ENCODE measurements at places on chromosomes 5 and 9.

GRCh38 chr9:96193236-96193755 lies 108.7 kb downstream of the HSD17B3 start:
- no peak for DNase-seq

DNA sequence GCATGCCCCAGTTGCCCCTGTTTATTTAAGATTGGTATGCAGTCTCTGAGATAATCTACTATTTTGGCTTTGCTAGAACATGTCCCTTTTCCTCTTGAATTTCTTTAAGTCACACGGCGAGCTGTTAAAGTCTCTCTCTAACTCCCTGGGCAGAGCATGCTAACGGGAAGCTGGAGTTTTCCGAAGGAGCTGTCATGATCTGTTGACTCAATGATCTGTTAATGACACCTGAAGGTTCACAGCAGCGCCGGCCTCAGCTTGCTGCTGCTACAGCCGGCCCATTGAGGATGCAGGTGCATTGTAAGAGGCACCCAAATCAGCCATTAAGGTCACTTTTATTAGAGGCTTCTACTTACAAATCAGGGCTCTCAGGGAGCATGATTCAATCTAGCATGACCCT lies 1203.4 kb downstream of the MAT2B start:
- no peak for DNase-seq

GRCh38 chr9:458590-458989 lies 243.9 kb downstream of the DOCK8 start:
- no peak for DNase-seq

GRCh38 chr9:91777292-91777830 lies 172.7 kb downstream of the ROR2 start:
- DNase-seq: no peak

DNA sequence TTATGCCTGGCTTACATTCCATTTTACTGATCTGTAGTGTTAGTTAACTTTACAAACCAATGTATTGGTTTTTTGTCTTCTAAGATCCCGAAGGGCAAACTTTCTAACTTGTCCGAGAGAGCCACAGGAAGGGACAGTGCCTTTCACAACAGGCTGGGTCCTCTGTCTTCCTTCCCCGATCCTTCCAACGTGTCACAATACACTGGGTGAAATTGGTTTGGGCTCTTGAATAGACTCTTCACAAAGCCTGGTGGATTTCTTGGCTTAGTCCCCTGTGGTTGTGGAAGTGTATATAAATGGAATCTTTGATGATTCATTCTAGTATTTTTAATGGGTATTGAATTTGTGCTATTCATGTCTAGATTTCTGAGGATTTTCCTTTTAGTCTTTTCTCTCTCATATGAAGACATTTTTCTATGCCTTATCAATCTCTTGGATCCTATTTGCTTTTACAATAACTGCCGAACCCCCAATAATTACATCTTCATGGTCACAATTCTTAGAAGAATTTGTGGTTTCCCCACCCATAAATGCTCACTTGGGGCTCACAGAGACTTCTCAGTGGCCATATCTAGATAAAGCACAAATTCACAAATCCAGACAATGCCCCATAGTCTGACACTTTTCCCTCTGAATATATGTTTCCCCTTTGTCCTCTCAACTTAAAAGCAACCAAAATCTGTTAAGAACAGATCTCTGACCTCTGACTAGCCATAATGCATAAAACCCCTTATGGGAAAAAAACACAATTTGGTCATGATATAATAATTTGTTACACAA lies 107.7 kb downstream of the MTRR start:
- no peak for DNase-seq

- DNase-seq: no peak
These were observed 22.6 kb downstream of the SEMA5A start for GRCh38 chr5:9523090-9523823.

GRCh38 chr9:87685871-87686519 lies 39.9 kb upstream of the CTSL start:
- DNase-seq: no peak

- DNase-seq: no peak
These were observed 11.3 kb downstream of the STOM start for GRCh38 chr9:121358751-121359150.

GRCh38 chr9:84953797-84954705 lies 284.5 kb downstream of the NTRK2 start:
- DNase-seq: no peak

DNA sequence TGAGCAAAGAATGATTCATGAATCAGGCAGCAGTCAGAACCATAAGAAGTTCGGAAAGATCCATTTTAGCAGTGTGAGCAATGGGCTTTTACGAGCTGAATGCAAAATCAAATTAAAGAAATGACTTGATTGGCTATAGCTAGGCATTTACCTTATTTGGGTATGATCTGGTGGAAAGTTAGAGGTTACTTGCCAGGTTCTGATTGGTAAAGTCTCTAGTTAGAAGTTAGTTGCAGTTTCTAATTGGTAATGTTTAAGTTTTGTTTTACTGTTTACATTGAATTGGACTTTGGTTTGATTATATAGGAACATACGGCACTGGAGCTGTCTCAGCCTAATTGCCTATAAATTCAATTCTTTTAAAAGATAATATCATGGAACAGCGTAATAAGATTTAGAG lies 97.9 kb downstream of the ITGA1 start:
- no peak for DNase-seq

DNA sequence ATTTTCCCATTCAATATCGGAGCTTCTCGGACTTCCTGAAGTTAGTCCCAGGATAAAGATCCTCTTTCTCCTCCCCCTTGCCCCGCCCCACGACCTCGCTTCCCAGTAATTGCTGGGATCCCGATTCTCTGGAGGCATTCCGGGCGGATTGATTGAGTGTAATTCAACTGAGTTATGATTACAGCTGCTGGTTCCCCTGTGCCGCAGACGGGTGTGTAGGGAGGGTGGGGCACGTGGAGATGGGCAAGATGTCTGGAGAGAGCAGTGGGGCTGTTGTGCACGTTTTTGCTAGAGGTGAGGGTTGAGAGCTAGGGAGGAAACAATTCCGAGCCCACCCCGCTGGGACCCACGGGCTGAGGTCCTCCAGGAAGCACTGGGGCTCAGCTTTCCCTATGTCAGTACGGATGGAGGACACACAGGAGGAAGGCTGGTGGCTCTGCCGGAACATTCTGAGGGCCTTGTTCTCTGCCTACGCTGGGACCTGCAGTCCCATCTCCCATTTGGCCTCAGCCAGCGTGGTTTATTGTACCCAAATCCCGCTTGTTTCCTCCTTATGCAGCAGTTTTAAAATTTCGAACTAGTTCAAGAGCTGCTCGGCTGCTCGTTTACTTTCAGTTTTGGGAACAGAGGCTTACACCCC lies 2.4 kb upstream of the DMRT2 start:
- no peak for DNase-seq

GRCh38 chr5:169507051-169507450 lies 76.5 kb upstream of the SPDL1 start:
- DNase-seq: no peak

DNA sequence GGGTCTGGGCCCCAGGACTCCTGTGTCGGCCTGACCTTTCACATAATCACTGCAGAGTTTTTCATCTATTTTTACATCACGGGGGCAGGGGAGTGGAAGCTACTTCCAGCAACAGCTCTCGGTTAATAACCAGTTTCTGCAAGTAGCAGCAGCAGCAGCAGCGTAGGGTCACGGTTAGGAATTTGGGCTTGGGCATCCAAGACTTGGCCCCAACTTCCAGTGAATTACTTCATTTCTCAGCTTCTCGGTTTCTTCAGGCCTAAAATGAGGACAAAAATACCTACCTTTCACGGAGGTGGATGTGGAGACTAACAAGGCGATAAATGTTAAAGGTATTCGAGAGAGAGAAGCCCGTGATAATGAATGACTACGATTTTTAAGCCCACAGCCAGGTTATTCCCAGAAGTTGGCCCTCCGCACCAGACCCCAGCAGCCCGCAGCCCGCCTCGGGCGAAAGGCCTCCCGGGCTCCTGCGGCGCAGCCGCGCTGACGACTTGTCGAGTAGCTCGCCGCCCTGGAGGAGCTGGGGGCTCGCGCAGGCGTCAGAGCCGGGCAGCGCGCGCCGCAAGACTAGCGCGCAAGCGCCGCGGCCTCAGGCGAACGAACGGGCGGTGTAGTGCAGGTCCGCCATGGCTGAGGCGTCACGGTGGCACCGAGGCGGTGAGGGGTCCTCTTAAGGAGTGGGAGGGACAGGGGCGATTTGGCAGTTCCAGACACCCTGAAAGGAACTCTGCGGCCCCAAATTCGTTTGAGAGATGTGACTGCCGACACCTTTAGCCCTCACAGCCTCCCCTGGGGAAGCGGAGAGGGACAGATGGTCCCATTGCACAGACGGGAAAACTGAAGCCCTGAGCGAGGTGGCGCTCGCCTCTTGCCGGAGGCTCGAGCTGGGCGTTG lies at the start of gene PKD2L2:
Gene PKD2L2, plus strand, starts transcription at position 595 of the 897 bp plus-strand sequence. Its CDS starts 35 bp downstream, at position 630.
- peak; percentile 26 for DNase-seq

GRCh38 chr5:135831851-135832555 lies 2.5 kb upstream of the SLC25A48 start:
- no peak for DNase-seq

DNA sequence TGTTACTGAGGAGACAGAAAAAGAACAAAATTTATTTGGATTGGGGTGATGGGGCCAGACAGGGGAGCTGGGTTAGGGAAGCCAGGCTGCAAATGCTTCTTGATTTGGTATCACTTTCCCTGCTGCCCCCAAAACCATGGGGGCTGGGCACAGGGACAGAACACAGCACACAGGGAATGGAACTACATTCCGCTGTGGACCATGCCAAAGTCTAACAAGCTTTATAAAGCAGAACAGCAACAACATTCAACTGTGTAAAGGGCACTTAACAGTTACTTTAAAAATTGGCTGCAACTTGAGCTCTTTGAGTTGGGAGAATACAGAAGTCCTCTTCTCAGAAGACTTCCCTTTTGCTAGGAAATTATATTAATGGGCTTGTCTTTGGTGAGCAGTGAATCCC lies 23.8 kb downstream of the C5orf58 start:
- no peak for DNase-seq

- no peak for DNase-seq
These were observed 626.5 kb downstream of the DMRTA1 start for GRCh38 chr9:23073136-23073535.

DNA sequence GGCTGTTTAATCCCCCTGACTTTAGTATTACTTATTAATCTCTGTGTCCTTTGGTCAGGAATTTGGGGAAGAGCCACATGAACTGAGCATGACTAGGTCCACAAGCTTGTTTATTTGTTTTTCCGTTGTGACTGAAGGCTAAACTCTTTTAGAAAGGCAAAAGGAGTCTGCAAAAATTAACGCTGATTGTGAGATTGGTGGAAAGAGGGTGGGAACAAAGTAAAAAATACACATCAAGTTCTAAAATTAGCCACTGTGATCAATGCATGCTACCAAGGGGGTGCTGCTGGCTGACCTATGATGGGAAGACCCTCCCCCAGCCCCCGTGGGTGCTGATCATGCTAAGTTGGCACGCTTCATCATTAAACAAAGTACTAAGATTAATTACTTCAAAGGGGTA lies 356.8 kb downstream of the ADGRV1 start:
- no peak for DNase-seq

DNA sequence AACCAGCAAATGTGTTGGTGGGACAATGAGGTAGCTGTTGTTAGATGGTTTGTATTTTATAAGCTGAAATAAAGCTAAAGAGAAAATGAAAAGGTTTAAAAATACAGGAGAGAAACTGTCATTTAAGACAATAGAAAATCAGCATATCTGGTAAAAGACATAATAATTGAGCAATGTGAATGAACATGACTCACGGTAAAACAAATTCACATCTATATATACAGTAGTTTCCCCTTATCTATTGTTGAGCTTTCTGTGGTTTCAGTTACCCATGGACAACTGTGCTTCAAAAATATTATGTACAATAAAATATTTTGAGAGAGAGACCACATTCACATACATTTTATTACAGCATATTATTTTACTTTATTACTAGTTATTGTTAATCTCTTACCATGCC lies 1649.8 kb downstream of the EFNA5 start:
- no peak for DNase-seq

DNA sequence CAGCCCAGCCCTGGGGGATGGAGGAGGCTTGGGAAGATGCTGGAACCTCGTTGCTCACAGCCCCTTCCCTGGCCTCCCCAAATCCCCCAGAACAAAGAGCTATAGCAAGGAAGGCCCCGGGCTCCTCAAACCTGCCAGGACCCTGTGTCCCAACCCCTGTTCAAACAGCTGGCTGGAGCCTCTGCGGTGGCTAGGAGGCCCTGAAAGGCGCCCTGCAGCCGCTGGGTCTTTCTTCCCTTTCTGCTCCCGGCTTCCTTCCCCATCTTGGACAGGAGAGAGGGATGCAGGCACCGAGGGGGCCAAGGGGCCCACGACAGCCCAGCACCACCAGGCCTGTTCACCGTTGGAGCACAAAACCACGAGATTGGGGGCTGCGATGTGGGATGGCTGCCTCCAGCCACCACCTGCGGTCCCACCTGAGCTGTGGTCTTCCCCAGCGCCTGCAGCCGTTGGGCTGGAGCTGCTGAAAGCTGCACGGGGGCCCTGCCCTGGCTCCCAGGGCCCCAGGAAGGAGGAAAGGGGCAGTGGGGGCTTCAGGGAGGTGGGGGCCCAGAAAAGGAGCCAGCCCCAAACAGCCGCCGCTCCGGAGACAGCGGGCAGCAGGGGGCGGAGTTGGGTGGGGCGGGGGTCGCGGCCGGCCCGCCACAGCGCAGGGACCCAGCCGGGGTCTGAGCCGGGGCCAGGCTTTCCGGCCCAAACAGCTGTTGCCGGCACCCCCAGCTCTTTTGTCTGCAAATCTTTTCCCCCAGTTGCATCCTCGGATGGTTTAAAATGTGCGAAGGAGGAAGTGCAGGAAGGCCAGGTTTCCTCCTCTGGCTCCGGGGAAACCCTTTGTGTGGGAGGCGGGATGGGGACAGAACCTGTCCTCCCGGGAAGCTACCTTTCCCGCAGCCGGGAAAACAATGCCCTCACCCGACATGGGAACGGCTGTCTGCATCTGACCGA lies 16.1 kb downstream of the NOTCH1 start:
- no peak for DNase-seq

DNA sequence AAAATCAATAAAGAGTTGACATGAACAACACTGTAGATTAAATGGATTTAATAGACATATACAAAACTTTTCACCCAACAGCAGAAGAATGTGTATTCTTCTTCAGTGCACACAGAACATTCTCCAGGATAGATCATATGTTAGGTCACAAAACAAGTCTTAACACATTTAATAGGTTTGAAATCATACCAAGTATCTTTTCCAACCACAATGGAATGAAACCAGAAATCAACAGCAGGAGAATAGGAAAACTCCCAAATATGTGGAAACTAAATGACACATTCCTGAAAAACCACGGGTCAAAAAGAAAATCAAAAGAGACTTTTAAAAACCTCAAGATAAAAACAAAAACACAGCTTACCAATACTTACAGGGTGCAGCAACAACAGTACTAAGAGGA lies 790.1 kb upstream of the ZNF608 start:
- no peak for DNase-seq

GRCh38 chr9:100600521-100601079 lies 22.7 kb downstream of the CAVIN4 start:
- no peak for DNase-seq

- DNase-seq: no peak
These were observed 99.8 kb downstream of the VAV2 start for GRCh38 chr9:133892193-133892920.

DNA sequence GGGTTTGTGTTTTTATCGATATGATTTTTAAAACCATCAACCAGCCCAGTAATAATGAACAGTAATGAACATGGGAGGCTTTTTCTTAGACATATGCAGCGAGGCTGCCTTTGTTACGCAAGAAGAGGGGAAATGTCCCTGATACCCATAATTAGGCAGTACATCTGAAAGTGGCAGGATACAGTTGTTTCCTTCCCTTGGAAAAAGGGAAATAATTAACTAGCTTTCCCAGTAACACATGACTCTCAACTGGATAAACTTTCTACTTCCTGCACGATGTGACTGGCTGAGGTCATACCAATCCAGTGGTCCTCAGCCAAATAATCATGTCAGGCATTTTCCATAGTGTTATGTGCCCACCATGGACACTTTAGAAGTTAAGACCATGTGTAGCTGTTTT lies 431.6 kb upstream of the C9orf72 start:
- DNase-seq: no peak
